ENCODE measurements at places on chromosomes 1 and 21.

- DNase-seq: no peak
These were observed 13.4 kb upstream of the SPSB1 start for GRCh38 chr1:9279172-9279840.

- DNase-seq: peak; percentile 24
These were observed 55.4 kb downstream of the C1orf185 start for GRCh38 chr1:51157395-51157794.

DNA sequence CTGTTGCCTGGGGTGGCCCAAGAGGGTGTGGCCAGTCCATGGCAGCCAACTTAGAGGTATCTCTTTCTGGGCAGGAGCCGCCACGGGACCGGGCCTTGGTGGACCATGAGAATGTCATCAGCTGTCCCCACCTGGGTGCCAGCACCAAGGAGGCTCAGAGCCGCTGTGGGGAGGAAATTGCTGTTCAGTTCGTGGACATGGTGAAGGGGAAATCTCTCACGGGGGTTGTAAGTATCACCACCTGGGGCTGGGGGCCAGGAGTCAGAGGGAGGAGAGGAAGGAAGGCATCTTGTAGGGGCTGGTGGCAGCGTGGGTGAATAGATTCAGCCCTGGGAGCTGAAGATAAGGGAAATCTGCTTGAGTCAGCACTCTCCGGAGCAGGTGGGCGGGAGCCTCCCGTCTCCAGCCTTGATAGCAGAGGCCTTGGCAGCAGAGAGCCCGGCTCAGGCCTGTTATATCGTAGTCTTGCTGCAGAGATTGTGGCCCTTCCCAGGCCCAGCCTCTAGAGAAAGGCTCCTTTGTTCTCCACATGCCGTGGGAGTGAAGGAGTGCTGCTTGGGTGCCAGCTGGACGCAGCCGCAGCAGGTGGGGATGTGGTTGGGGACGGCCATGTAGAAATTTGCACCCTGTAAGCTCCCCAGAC is 25.4 kb downstream of the PHGDH start:
- DNase-seq: peak; percentile 73

DNA sequence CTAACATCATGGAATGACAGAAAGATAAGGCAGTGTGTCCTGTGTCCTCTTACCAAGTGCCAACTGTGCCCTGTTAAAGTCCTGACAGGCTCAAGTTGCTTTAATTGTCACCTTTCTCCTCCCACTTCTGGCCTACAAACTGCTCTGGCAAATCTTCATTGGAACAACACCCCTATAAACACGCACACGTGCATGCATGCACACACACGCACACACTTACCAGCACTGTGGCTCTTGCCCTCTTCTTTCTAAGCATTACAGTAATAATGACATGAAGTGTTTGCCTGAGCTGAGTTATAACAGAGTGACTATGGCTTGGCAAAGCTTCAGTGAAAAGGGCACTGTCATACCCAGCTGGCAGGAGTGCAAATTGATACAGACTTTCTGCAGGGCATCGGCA is 82.3 kb upstream of the SYT6 start:
- peak; percentile 19 for DNase-seq

DNA sequence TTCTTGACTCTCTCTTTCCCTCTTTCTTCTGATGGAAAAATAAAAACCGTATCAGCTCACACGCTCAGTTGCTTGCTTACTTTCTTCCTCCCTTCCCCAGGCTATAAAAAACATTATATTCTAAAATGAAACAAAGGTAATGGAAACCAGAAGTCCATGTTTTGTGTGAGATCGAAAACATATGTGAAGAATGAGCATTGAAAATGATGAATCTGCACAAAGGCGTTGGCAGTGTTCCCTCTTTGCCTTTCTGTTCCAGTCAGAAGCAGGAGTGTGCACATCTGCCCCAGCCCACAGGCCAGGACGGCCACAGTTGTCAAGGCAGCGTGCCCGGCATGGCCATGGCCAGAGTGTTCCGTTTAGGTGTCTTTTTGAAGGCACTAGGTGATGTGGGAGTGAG is 185.3 kb upstream of the USP24 start:
- peak; percentile 87 for DNase-seq

GRCh38 chr21:41831453-41831831 is 47.7 kb downstream of the PRDM15 start:
- no peak for DNase-seq

DNA sequence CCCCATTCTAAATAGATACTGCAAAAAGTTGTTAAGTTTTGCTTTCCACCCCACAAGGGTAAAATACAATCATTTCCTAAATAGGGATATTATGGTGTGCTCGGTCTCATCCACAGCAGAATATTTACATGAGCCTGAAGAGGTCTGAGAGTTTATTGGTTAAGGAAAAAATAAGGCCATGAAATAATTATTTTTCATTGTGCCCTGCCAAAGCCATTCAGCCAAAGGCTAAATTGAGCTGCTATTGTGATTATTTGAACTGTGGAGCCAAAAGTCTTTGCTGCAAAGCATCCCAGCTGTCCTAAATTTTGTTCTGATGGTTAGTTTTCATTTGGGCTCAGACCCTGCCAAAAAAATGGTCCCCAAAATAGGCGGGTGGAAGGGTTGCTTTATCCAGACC is 298.7 kb upstream of the ESRRG start:
- peak; percentile 15 for DNase-seq

- no peak for DNase-seq
These were observed 541 bp upstream of the CD58 start for GRCh38 chr1:116571215-116571919.

DNA sequence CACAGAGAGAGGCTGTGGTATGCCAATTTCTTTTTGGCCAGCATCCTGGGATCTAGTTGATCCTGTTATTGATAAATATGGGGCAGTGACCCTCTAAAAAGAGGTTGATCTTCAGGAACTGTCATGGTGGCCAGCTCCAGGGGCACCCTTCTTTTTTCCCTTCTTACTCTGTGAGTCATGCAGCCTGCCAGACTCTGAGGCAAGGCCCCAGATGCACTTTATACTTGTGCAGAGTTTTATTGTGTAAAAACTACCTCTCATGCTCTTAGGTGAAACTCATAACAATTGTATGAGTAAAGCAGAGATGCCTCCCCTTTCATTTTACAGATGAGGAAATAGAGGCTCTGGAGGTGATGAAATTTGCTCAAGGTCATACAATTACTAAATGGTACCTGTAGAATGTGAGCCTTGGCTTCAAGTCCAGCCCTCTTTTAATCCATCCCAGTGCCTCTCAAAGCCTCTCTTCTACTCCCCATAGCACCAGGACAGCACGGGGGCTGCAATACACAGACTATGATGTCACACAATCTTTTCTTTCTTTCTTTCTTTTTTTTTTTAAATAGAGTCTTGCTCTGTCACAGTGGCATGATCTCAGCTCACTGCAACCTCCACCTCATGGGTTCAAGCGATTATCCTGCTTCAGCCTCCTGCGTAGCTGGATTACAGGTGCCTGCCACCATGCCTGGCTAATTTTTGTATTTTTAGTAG is 387.8 kb downstream of the KCNH1 start:
- DNase-seq: no peak

DNA sequence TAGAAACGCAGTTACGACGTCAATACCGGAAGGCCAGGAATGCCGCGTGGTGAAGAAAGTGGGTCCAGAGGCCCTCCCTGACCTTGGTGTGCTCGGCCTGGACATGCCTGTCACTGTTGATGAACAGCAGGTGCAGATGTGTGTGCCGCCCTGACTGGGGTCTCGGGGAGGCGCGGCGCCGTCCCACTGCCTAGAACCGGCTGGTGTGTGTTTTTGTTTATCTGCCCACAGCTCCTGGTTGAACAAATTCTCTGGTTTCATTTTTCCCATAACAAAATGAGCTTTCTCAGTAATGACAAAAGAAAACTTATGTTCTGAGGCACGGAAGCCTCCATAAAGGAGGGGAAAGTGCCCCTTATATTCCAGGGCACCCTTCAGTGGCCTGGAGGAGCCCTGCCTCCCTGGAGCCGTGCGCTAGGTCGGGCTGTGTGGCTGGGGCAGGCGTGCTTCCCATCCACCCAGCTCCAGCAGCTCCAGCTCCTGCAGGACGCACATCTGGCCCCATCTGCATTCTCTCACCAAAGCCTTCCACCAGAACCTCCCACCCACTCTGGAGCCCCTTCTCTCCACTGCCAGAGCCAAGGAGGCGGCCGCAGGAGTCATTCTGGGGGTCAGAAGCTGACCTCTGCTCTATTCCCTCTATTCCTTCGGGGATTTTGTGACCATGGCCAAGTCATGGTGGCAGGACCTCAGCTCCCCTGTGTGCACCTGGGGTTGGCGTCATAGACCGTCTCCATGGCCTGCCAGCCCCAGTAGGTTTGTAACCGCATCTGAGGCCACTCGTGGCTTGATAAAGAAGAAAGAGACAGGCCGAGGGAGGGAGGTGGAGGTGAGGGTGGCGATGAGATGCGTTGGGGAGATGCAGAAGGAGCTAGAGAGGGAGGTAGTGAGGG is 20.1 kb upstream of the COL18A1 start:
- DNase-seq: peak; percentile 32

- DNase-seq: no peak
These were observed 72.6 kb downstream of the DDR2 start for GRCh38 chr1:162704673-162705424.

DNA sequence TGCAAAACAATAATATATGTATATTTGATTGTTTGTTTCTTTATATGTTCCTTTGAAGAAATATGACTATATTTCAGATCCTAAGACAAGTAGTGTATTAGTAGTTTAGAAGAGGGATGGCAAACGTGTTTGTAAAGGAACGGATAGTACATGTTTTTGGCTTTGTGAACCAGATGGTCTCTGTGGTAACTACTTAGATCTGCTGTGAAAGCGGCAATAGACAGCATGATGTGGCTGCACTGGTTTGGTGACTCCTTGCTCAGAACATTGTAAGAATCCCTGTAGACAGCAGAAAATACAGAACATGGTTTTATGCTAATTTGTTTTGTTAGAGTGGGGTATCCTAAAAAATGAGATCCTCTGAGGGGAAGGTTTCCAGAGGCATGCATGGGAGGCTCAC is 3.1 kb downstream of the ACADM start:
- no peak for DNase-seq

GRCh38 chr1:226474443-226475141 is 66.7 kb upstream of the PARP1 start:
- peak; percentile 38 for DNase-seq

DNA sequence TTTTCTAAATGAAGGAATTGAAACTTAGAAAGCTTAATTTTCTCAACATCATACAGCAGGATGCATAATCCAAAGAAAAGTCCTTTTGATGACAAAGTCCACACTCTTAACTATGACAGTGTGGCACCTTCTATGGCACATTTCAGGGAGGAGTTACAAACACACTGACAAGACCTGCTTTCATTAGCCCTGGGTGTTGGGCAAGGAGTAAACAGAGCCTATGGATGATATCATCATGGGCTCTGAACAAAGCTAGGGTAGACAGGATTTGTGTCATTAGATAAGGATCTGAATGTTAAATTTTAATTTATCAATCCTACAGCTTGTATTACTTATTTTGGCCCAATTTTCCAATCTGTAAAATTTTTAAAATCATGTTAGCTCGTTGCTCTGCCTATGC is 62.6 kb upstream of the DENND1B start:
- no peak for DNase-seq

- DNase-seq: peak; percentile 43
These were observed 640.4 kb downstream of the USP25 start for GRCh38 chr21:16370186-16370585.

GRCh38 chr1:199353906-199354305 is 673.6 kb upstream of the NR5A2 start:
- DNase-seq: no peak

DNA sequence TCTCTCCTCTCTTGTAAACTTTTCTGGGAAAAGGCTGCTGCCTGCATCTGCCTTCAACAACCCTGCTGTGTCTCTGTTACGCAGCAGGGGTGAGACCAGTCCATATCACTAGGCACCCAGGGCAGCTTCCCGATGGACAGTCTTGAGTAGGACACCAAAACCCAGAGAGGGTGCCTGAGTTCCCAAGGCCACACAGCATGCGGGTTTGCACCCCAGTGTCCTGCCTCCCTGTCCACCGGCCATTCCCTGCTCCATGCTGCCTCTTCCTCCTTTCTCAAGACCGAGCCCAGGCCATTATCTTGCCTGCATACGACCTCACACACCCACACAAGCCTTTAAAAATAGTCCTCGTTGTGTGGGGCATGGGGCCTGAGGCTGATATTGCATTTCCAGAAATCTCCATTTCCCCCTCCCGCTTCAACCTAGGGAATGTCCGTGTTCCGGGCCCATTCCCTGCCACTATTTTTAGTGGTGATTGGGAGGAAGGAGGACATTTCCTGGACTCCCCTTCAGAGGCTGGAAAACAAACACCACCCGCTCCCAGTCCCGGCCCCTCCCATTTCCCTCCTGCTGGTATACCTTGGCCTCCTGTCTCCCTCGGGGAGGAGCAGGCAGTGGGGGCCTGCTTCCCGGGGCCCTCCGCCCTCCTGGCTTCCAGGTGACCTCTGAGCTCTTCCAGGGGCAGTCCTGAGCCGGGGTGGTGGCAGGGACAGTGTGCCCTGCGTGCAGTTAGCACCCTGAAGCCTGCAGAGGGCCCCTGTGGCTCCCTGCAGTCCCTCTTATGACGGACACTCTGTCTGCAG is 132.4 kb upstream of the TMEM51 start:
- no peak for DNase-seq

DNA sequence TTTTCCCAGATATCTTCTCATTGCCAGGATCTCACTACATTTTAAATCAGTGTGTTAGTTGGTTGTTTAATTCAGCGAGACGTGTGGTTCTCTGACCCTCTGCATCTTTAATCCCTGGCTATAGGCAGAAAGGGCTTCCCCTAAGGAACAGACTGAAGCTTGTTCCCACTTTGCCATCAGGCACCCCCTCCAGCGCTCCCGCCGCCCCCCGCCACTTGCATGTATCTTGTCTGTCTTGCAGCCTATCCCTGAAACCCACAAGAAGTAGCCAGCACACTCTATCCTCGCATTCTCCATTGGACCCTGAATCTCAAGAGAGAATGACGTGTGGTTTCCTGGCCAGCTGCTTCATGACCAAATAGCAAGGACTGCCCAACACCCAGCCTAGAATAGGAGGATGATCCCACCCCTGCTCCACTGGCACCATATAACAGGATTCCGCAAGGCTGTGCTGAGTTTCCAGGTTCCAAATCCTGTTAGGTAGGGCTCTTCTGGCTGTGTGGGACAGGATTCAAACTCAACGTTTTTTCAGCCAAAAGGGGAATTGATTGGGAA is 7.8 kb downstream of the CLDN19 start:
- no peak for DNase-seq

DNA sequence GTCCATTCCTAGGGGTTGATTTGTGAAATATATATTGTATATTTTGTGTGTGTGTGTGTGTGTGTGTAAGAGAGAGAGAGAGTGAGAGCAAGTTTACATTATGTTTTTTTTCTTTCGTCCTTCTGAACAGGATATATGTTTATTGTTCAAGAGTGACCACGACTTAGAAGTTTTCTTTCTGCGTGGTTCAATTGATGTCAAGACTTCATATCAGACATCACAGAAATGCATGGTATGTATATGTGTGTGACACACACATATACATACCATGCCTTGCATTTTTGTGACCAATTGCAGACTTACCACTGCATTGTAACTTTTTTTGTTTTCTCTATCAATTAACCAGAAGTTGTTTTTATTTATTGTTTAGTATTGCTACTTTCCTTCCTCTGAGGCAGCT is 2.5 kb downstream of the RASAL2 start:
- no peak for DNase-seq

GRCh38 chr1:109197158-109198042 is 16.3 kb upstream of the SARS1 start:
- no peak for DNase-seq

GRCh38 chr1:246147524-246148461 is 359.3 kb downstream of the SMYD3 start:
- DNase-seq: no peak

- DNase-seq: no peak
These were observed 22.8 kb downstream of the LDLRAP1 start for GRCh38 chr1:25566176-25566729.

- DNase-seq: no peak
These were observed 92.3 kb downstream of the KCNT2 start for GRCh38 chr1:196515904-196516303.
